Activated CD4-positive, alpha-beta T cell treated with anti-CD3 and anti-CD28 coated beads, Interleukin-2, amount 50 U/mL, for 24 hours (primary cell): ENCODE measurements at places on chromosomes 16 and 17.

DNA sequence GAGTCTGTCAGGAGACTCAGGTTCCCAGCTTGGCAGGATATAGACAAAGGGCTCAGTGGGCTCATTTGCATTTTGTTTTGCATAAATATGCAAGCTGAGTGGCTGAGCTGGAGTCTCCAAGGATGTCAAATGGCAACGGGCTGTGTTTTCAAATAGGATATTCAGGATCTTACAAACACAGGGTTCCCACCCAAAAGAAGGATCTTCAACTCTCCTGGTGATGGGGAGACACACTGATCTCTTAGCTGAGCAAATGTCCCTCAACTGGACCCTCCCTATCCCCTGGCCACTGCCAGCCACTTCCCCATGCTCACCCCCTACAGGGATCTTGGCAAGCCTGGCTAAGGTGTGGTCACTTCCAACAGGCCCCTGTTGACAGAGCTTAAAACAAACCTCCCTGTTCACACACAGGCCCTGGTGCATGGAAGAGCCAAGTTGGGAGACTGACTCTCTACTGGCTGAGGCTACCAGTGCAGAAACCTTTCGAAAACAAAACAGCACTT lies 61.6 kb downstream of the SOX9 start:
- no peak for DNase-seq

- DNase-seq = no peak
Measured at GRCh38 chr16:86567701-86568581, 1.3 kb downstream of the FOXC2 start.

- DNase-seq = no peak
Measured at GRCh38 chr17:34012709-34013375, 242.2 kb upstream of the CCL2 start.

- DNase-seq = no peak
Measured at GRCh38 chr16:1433756-1434155, 2.9 kb downstream of the PERCC1 start.

GRCh38 chr17:72334205-72334604 lies 213.4 kb downstream of the SOX9 start:
- DNase-seq = no peak

- DNase-seq = no peak
Measured at GRCh38 chr16:87406495-87407088, 14.5 kb downstream of the MAP1LC3B start.

GRCh38 chr17:42660692-42661345 lies 1.7 kb downstream of the TUBG2 start:
- DNase-seq = no peak

- DNase-seq = no peak
Measured at GRCh38 chr17:13359774-13360173, 242.0 kb downstream of the HS3ST3A1 start.

GRCh38 chr17:33475594-33475993 lies 182.5 kb upstream of the ASIC2 start:
- DNase-seq = no peak

DNA sequence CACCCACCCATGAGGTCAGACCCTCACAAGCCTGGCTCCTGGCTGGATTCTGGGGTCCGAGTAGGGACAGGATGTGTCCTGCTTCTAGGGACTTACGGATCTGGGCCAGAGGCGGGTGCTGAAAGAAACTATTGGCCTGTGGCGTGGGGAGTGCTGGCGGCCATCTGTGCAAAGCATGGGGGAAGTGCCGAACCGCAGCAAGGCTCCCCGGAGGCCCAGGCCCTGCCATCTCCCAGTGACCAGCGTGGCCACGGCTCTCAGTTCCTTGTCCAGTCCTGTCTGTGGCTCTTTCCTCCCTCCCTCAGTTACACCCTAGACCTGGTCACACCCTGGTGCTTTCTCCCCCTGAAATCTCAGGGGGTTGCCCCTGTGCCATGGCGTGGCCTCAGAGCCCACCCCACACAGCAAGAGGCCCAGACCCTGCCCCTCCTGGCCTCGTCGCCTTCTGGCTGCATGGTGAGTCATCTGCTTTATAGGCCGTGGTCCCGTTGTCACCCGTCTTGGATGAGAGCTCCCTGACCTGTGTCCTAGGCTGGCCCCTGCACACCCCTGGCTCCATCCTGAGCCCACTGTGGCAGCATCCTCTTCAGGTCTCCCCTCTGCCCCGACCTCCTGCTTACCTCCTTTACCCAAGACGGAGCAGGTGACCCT lies 54.5 kb downstream of the PRMT7 start:
- DNase-seq = no peak

DNA sequence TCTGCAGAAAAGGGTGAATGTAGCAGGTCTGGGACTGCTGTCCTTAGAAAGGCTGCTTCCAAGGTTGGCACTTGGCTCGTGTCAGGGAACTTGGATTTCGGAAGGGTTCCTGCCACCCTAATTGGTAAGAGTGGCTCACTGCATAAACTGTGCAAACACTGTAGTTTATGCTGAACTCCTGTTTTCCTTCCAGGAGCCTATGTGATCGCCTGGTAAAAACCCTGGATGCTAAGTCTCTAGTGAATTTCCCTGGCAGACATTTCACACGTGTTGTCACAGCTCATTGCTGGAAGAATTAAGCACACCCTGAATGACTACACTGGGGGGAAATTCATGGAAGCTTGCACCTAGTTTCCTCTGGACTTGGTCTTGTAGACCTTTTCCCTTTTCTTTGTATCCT lies 140.1 kb downstream of the SPECC1 start:
- DNase-seq = no peak

DNA sequence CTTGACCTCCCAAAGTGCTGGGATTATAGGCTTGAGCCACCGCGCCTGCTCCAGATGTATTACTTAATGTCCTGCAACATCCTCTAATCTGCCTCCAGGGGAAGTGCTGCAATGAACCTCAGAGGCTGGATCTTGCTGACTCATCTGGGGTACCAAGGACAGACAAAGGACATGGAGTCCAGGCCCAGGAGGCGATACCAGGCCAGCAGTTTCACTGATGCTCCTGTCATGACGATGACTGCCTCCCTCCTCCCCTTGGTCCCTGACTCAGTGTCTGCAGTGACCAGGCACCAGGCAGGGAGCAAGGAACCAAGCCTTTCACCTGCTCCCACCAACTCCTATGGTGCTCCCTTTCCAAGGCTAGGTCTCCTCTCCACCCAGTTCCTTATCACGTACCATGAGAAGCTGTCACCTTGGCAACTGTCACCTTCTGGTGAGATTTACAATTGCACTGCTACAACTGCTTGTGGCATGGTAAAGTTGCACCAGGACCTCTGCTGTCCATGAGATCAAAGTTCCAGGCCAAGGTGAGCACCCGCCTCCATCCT lies 21.6 kb upstream of the PHOSPHO1 start:
- DNase-seq = no peak

- no peak for DNase-seq
Measured at GRCh38 chr17:74037320-74037719, 166.2 kb upstream of the RPL38 start.

DNA sequence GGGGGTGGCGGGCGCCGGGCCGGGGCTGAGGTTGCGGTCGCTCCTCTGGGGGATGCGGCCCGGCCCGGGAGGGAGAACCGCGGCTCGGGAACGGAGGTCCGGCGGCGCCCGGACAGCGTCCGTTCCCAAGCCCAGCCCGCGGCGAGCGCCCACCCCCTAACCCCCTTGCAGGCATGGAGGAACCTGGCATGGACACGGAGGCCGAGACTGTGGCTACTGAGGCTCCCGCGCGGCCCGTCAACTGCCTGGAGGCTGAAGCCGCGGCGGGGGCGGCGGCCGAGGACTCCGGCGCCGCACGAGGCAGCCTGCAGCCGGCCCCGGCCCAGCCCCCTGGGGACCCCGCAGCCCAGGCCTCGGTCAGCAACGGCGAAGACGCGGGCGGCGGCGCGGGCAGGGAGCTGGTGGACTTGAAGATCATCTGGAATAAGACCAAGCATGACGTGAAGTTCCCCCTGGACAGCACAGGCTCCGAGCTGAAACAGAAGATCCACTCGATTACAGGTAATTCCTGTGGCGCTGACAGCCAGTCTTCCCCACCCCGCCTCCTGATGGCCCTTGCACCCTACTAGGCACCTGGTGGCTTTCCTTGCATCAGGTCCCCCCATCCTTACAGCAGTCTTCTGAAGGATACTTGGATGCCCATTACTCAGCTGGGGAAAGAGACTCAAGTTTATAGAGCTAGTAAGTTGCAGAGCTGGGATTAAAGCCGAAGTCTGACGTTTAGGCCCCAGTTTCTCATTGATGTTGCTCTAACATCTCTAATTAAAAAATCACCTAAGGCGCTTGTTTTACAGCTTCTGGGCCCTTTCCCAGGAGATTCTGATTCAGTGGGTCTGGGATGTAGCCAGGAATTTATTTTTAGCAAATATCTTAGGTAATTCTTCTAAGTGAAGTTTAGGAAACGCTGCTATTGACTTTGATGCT lies 514 bp downstream of the UBFD1 start:
- peak; percentile 4 for DNase-seq

- no peak for DNase-seq
Measured at GRCh38 chr16:71883168-71883848, 674 bp downstream of the ZNF821 start.

- DNase-seq = no peak
Measured at GRCh38 chr16:53984936-53985335, 281.0 kb downstream of the FTO start.

DNA sequence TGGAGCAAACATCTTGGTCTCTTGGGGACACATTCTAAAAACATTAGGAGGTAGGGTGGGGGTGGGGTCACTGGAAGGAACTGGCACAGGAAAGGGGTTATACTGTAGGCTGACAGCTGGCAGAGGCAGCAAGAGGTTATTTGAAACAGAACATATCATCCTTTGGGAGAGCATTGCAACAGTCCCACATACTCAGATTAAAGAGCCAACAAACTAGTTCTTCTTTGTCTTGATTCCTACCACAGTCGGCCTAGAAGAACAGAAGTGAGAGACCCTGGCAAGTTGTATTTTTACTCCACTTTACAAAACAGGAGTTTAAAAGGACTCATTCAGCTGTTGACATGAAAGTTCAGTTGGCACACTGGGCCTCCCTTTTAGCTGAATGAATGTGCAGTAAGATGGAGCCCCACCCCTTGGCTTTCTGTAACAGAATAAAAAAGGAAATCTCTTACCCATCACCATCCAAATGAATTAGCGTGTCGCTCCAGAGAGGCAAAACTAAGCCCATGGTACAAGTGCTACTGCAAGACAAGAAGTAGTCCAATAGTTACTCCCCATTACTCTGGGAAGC lies 54.6 kb upstream of the CORO6 start:
- no peak for DNase-seq

- DNase-seq = no peak
Measured at GRCh38 chr17:76697702-76698465, 12.9 kb downstream of the MXRA7 start.

GRCh38 chr17:17750881-17751280 lies 69.6 kb downstream of the RAI1 start:
- DNase-seq = peak; percentile 14

- DNase-seq = no peak
Measured at GRCh38 chr17:1490643-1491442, 1.6 kb downstream of the MYO1C start.

DNA sequence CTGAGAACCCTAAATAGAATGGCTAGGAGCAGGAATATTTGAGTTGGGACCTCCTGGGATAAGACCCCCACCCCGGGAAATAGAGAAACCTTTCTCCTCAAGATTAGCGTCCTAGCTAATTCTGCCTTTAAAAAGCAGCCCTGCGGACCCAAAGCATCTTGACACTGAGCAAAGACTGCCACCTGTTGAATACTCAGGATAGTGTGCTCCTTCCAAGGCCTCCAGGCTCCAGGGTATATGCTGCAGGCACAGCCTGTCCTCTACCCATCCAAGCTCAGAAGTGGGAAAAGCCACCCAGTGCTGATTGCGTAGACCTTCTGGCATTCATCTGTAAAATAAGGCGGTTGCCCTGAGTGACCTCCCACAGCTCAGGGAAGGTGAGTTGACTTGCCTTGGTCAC lies 456.2 kb upstream of the DYNLRB2 start:
- DNase-seq = no peak

DNA sequence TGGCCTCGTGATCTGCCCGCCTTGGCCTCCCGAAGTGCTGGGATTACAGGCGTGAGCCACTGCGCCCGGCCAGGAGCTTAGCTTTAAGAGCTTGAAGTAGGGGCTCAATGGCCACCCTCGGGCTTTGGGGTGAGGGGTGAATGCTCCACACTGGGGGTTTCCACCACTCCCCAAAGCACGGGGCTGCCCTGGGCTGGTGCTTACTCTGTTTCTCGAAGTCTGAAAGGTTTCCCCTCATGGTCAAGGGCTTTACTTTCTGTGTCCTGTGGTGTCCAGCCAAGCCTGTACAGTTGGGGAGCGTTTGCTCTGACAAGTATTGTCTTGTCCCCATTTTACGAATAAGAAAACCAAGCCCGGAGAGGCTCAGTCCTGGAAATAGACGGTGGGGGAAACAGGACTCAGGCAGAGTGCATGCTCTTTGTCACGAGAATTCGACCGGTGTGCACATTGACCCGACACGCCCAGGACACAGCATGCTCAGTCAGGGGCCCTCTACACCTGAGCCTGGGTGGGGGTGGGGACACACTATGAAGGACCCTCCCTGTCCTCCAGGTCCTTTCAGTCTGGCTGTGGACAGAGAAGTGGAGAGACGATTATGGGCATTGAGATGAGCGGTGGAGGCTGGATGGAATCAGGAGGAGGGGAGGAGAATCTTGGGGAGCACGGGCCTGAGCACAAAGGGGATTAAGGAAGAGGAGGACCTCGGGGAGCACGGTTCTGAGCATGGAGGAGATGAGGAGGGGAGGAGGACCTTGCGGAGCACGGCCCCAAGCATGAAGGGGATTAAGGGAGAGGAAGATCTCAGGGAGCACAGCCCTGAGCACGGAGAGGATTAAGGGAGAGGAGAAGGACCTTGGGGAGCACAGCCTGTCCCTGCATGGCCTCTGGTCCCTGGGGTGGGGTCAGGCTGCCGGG lies 7.5 kb downstream of the CD7 start:
- no peak for DNase-seq

DNA sequence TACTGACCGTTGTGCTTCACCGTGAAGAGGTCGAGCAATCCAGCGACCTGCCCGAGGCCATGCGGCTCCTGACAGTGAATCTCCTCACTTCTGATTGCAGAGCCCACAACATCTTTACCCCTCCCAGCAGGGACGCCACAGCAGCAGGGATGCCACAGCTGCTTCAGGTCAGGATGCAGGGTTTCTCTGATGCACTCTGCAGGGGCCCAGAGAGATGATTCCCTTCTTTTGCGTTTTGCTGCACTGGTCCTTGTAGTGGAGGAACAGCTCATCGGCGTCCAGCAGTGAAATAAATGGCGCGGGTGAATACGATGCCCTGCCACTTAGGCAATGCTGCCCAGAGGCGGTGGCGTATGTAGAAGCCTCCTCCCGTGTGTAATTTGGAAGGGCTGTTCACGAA lies 5.6 kb downstream of the KIAA0513 start:
- no peak for DNase-seq

- DNase-seq = no peak
Measured at GRCh38 chr16:75402821-75403475, 30.4 kb downstream of the CFDP1 start.

DNA sequence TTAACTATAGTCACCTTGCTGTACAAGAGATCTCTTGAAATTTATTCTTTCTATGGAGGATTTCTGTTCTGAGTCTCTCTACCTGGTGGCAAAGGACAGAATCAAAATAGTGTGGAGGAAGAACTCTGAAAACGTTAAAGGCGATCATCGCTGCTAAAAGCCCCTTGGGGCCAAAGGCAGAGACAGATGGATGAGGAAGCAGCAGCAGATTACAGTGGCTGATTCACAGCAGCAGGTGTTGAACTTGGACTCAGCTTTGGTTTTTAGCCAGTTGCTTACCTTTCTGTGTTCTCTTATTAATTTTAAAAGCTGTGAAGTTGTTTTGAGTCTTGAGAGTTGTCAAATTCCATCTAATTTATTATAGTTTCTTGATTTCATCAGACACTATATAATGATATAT lies 956.1 kb upstream of the GOT2 start:
- DNase-seq = no peak

- DNase-seq = no peak
Measured at GRCh38 chr17:1488826-1489270, 3.6 kb downstream of the MYO1C start.

GRCh38 chr17:77131904-77132303 lies 8.9 kb upstream of the SEC14L1 start:
- no peak for DNase-seq
